ENCODE measurements at places on chromosomes 13 and 19.

DNA sequence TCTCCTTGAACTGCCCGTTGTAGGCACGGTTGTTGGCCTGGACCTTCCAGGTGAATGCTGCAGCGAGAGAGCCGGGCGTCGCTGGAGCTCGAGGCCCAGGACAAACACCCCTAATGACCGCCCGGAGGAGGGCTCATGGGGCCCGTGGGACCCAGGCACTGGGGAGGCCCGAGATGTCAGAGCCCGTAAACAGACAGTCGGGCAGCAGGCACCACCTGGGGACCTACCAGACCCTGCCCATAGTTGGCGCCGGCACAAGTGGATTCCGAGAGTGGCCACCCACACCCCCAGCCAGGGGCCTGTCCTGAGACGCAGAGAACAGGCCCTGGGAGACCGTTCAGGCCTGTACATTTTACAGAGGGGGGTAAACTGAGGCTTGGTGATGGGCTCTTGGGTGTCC, 2.4 kb downstream of the ATP8B3 start:
- no peak for DNase-seq

DNA sequence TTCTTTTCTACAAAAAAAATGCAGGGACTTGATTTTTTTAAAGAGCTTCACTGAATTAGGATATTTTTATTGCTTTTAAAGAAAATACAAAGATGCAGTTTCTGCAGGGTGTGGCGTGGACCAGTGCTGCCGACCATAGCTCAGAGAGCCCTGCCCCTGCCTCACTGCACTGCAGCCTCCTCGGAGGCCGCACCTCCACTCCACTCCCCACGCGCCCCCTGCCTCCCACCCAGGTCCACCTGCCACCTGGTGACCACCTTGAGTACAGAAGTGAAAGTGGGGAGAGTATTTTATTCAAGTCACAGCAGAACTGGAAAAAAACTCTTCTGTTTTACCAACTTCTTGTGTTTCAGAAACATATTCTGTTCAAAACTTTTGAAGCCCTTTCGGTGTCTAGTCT, 7.9 kb upstream of the F7 start:
- DNase-seq = no peak

DNA sequence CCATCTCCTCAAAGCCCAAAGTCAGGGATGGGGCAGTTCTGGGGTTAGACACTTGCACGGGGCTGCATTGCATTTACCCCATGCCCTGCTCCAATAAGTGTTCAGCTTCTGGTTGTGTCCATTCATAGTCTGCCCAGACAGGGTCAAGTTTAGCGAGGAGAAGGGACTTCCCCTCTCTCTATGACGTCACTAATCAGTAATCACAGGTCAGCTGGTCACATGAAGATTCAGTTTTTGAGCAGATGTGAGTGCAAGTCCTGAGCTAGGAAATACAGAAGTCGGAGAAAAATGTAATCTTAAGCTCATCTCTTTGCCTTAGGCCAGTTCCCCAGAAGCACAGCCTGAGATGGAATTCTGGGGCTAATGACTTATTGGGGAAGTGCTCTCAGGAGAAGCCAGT, 310.1 kb downstream of the TSHZ3 start:
- no peak for DNase-seq

DNA sequence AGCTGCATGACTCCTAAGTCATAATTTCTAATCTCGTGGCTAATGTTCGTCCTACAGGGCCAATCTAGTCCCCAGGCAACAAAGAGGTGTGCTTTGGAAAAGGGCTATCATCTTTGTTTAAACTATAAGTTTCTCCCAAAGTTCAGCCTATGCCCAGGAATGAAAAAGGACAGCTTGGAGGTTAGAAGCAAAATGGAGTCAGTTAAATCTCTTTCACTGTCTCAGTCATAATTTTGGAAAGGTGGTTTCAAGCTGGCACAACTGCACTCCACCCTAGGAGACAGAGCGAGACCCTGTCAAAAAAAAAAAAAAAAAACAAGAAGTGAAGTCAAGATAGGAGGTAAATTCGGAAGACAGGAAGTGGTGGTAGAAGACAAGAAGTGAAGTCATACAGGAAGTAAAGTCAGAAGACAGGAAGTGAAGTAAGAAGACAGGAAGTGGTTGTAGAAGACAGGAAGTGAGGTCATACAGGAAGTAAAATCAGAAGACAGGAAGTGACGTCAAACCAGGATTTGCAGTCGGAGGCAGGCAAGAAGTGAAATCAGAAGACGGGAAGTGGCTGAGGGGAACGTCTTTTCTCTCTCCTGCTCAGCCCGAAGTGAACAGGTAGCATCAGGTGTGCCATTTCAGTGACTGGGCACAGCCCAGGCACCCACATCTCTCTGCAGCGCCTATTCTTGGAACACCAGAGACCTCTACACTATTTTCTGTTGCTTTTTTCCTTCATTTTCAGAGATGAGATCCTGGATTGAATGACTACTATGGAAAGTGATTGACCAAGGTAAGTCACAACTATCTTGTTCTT, 32.2 kb downstream of the GP6 start:
- no peak for DNase-seq

- DNase-seq = no peak
Measured at GRCh38 chr13:24615911-24616472, 64.2 kb upstream of the ATP12A start.

DNA sequence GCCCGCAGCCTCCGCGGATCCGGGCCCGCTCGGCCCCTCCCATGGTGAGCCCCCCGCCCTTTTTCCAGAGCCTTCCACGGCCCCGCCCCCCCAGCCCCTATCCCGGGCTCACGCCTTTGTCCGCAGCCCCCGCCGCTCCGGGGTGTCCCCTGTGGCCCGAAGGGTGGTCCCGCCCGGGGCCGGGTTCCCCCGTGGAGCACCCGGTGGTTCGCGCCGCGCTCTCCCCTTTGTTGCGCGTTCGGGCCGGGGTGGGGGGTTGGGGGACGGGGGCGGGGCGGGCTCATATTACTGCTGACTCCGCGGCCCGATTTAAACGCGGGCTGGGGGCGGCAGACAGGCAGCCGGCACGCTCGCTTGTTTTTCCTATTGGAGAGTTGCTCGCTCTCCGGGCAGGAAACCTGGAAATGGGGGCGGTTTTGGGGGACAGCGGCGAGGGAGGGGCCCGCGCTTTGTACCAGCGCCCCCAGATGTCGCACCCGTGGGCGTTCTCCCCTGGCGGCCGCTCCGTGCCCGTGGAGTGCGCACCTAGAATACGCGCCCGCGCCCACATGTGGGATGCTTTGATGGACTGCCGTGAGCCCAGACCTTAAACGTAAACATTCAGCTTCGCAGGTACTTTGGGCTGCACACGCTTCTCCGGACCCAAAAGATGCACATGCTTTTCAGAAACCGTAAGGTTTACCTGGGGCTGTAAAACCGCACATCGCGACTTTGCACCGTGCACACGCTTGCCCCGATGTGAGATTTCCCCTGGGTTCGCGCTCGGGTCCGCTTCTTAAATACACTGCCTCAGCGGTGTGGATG, 699 bp downstream of the PTOV1 start:
- DNase-seq = no peak

GRCh38 chr13:109400209-109400608, 386.2 kb downstream of the IRS2 start:
- no peak for DNase-seq

GRCh38 chr13:108263621-108264355, 5.7 kb upstream of the TNFSF13B start:
- no peak for DNase-seq

GRCh38 chr19:3721131-3721886, 13.1 kb downstream of the TJP3 start:
- peak; percentile 66 for DNase-seq

- no peak for DNase-seq
Measured at GRCh38 chr19:5143471-5144411, 174.8 kb downstream of the KDM4B start.

GRCh38 chr13:51781246-51782022, 22.5 kb downstream of the DHRS12 start:
- DNase-seq = no peak

DNA sequence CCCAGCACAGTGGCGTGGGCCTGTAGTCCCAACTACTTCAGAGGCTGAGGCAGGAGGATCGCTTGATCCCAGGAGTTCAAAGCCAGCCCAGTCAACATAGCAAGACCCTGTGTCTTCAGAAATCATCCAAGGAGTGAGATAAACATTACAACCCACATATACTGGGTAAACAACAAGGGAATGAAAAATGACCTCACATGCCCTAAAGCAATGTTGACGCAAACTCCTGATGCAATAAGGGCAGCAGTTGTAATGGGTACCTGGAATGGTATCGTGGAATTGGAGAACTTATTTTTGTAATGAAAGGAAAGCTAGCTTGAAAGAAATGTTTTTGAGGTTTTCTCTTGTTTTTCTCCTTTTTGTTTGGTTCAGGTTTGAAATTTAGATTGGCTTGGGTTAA, 24.5 kb upstream of the LGALS16 start:
- DNase-seq = no peak

DNA sequence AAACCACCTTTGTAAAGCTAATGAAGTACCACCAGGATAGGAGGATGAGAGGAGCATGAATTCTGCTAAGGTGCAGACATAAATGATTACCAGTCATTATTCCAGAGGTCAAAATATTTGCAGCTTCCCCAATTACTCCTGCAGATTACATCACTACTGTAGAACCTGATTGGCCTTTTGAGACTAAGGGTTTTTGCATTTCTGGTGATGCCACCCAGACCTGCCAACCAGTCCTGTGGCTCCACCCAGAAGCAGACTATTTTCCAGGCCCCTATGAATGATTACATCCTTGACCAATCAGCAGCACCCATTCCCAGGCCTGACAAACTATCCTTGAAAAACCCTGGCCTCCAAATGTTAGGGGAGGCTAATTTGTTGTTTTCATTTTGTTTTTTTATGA, 11.2 kb upstream of the KCNC3 start:
- DNase-seq = no peak

- no peak for DNase-seq
Measured at GRCh38 chr19:32652894-32653598, 21.9 kb downstream of the ANKRD27 start.
